ENCODE measurements at places on chromosomes 13 and 19. TPM values are rescaled to one million over a fixed set of nuclear protein-coding genes. Genes with fewer than 3 reads are reported as not detected.

GRCh38 chr19:7883796-7884570 lies 4.3 kb upstream of the LRRC8E start:
- DNase-seq, result no peak

DNA sequence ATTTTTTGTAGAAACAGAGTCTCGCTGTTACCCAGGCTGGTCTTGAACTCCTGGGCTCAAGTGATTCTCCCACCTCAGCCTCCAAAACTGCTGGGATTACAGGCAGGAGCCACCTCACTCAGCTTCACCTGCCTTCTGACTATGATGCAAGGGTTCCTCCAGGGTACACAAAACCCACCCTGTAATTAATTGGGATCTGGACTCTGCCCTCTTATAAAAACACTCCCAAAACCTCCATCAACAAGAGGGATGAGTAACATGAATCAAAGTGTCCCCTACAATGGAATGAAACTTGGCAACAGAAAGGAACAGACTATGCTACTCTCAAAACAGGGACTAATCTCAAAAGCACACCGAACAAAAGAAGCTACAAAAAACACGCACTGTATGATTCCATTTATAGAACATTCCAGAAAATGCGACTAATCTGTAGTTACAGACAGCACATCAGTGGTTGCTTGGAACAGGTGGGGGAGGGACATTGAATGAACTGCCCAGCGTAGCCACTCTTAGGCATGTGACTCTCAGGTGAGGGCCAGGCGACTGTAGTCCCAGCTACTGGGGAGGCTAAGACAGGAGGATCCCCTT lies 3.2 kb upstream of the PRR36 start:
- DNase-seq, result no peak

DNA sequence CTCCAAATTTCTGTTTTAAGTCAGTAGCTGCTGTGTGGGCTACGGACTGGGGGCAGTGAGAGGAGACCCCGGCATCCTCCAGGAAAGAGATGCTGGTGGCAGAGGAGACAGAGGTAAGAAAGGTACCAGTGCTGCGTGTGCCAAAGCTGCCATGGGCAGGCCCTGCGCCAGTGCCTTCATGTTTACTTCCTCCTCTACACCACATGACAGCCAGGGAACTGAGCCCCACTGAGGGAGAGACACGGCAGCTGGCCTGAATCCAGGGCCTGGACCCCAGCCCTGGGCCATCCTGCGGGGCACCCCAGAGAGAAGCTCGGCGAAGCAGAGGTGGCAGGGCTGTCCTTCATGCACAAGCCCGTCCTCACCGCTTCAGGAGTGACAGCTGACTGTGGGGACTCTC lies 22.7 kb upstream of the CCNP start:
- DNase-seq, result no peak

DNA sequence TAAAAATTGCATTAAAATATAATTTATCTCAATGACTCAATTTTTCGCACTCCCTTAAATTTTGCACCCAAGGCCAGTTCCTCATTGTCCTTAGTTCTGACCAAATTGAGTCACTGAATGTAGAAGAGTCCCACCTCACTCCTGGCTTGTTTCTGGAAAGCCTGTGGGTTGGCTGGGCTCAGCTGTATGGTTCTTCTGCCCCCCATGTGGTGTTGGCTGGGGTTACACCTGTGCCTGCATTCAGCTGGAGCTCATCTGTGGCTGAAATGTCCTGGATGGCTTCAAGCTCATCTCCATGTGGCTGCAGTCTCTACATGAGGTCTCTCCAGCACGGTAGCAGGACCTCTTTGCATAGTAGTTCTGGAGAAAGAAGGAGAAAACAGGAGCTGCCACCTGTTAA lies 7.2 kb upstream of the IRGC start:
- DNase-seq, result no peak

- no peak for DNase-seq
Measured at GRCh38 chr13:49302817-49303216, 55.1 kb downstream of the CDADC1 start.

ATP7B gene
- total RNA-seq, result 32.2 TPM

CAMSAP3 gene
- 40.8 TPM for total RNA-seq

Measured in left lobe of liver (tissue), 2 donors.